A549 (cell line): ENCODE measurements at places on chromosomes 6 and 20. TPM values are rescaled to one million over a fixed set of nuclear protein-coding genes. Genes with fewer than 3 reads are reported as not detected.

DNA sequence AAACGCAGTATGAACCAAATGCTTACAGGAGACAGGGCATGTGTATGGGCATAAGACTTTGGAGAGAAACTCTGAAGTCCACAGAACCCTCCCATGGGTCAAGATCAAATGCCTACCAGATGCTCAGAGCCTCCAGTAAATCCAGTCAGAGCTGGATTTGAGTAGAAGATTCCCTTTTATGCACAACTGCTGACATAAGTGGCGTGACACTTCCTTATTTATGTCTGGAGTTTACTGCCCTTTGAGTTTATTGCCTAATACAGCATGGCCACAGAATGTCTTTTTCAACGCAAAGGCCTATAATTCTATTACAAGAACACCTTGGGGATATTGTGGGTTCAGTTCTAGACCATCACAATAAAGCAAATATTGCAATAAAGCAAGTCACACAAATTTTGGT, 220.0 kb upstream of the FOXQ1 start:
- DNase-seq, result no peak

DNA sequence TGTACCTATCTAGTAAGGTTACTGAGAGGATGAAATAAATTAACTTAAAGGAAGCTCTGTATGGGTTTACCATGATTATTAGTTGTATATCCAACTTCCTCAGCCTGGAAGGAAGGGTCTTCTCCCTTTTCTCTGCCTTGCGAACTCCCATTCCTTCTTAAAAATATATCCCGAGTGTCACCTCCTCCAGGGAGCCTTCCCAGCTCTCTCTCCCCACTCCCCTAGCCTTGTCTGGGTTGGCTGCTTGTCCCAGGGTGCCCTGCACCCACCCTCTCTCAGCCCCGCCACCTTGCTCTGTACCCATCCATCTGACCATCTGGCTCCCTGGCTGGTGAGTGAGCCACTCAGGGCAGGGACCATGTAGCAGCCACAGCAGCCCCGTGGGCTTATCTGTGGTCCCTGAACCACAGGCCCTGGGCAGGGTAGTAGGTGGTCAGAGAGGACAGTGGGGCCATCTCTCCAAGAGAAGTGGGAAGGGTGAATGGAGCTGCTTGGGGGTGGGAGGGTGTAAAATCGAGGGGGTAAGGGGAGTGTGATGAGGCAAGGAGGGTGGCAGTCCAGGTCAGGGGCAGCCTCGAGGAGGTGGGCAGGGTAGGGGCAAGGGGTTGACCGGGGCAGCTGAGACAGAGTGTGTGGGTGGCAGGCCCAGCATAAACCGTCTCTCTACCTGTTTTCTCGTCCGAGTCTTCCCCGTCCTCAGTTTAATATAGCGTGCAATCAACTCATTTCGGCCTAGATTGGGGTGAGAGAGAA, 12.8 kb downstream of the TEAD3 start:
- DNase-seq, result no peak

GABBR1 gene
- 8.2 to 9.7 TPM (median 9.0 TPM) in 3 replicates for polyA plus RNA-seq

- DNase-seq, result no peak
Measured at GRCh38 chr6:24428615-24429014, 25.9 kb downstream of the MRS2 start.

DNA sequence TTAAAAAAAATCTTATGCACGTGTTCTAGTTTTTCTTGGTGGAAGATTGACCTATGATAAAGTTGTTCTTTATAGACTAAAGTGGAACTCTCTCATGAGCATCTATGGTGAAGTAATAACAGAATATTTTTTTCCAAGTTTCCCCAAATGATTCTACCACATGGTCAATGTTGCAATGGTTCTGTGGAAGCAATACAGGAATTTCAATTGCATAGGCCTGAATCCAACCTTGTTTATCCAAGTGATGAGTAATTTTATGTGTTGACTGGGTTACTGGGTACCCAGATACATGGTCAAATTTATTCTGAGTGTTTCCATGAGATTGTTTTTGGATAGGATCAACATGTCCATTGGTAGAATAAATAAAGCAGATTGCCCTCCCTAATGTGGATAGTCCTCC, 581.5 kb downstream of the MMUT start:
- DNase-seq, result peak; percentile 1

GRCh38 chr20:1809131-1809572, 86.1 kb upstream of the SIRPA start:
- DNase-seq, result peak; percentile 81

EPHA7 gene
- polyA plus RNA-seq, result 0.29 to 0.45 TPM (median 0.30 TPM) in 3 replicates

DNA sequence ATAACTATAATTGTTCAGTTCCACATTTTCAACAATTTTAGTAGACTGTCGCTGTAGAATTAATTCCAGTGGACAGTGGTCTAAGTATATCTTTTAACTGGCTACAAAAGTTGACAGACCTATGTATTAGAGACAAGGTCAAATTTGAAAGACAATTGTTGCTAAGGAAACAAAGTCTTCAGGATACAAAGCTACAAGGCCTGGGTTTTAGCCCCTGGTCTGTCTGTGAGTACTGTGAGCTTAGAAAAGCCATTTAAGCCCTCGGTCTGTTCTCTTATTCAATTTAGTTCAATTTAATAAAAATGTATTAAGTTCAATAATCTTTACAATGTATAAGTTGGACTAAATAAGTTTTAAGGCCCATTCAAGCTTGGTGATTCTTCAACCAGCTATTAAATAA, 352.5 kb downstream of the HDGFL1 start:
- DNase-seq, result no peak

RIPPLY2 gene
- 0.78 to 1.5 TPM (median 0.89 TPM) in 3 replicates for polyA plus RNA-seq

DNA sequence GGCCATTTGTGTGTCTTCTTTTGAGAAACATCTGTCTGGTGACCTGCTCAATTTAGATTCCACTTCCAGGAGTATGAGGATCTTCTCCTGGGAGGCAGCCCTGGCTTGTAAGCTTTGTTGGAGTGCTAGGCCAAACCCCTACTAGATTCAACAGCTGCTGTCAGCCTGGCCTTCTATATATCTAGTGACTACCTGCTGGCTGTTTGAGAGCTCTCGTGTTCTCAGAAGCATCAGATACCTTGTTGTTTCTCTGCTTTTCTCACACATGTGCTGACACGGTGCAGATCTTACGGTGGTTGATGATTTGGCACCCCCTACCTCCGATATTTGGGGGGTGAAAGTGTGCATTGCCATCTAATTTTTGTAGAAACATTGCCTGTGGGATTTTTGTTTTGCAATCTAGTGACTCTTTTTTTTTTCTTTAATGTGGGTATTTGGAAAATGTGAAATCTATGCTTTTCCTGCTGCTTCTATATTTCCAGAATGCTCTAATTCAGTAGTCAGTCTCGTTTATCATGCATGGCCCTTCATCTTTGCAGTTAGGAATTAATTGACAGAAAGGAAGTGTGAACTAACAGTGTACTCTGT, 4.7 kb downstream of the CCN2 start:
- peak; percentile 68 for DNase-seq

DNA sequence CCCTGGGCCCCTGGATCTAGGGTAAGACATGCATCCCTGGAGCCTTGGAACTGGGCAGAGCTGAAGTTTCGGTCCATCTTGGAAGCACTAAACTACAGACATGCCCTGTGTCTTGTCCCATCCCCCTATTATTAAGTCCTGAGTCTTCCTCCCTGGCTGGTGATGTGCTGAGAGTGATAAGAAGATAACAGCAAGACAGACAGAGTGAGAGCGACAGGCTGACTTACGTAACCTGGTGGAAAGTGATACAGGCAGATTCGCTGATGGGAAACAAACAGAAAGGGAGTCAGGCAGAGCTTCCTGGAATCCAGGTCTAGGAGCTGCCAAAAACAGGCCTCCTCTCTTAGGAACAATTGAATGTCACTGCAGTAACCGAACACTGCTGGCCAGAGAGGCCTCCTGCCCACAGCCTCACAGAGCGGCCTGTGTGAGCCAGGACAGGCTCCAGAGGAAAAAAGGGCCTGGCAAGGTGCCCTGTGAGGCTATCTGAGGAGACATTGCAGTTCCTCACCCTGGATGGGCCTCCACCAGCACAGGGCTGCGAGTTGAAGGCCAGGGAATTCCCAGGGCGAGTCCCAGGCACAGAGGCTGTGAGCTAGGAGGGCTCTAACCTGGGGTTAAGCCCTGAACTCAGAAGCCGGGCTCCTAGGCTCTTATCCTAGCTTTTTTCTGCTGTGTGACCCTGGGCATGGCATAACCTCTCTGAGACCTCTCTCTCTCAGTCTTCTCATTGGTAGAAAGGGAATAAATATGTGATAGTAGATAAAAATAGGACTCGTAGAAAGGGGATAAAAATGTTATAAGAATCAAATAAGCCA, 34.2 kb upstream of the B4GALT5 start:
- peak; percentile 66 for DNase-seq

FAM210B gene
- 9.1 to 10.8 TPM (median 9.6 TPM) in 3 replicates for polyA plus RNA-seq

DNA sequence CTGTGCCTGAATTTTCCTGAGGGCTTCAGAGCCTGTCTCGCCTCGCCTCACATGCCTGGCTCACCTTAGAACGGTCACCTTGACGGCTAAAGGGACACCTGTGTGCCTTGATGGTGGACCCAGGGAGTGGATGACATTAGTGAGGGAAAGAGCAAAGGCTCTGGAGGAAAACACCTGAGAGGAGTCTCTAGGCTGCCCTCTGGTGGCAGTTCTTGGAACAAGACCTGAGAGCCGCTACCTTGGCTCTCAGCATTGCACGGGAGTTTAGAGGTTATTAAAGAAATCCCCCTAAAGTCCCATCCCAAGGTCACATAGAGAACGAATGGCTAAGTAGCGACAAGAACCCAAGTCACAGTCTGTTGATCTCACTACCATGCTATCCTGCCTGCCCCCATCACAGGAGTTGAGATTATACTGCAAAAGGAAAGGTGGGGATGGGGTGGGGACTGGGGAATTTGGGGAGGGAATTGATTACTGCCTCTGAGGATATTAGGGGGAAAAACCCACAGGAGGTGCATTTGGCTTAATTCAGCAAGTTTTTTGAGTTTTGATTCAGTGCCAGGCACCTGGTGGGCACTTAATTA, 7.9 kb upstream of the CDSN start:
- DNase-seq, result peak; percentile 39

GRCh38 chr6:7115543-7116231, 7.9 kb downstream of the RREB1 start:
- no peak for DNase-seq

DNA sequence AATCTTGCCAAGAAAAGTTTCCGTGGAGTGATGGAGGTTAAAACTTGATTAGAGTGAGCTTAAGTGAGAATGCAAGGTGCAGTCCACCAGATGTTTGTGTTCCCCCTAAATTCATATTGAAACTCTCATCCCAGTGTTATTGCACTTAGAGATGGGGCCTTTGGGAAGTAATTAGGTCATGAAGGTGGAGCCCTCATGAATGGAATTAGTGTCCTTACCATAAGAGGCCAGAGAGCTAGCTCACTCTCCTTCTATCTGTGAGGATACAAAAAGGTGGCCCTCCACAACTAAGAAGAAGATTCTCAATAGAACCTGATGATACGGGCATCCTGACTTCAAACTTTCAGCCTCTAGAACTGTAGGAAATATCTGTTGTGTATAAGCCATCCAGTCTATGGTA, 258.6 kb downstream of the GRIK2 start:
- DNase-seq, result no peak

DNA sequence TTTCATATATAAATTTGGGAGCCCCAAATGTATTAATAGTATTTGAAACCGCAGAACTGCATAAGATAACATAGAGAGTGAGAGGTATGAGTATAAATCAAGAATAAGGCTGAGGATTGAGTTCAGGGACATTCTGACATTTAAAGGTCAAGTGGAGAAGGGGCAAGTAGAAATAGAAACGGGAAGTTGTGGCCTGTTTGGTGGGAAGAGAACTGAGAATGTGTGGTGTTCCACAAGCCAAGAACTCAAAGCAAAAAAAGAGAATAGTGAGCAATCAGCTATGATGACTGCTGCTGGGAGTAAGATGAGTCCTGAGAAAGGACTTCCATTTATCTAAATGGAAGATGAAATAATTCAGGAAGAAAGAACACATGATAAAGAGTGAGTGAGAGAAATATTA, 418.4 kb downstream of the CD109 start:
- DNase-seq, result no peak

SYCP2 gene
- 0.50 to 0.84 TPM (median 0.52 TPM) in 3 replicates for polyA plus RNA-seq

VARS2 gene
- polyA plus RNA-seq, result 12.4 to 15.2 TPM (median 15.0 TPM) in 3 replicates

MOXD1 gene
- 2.4 to 3.0 TPM (median 2.6 TPM) in 3 replicates for polyA plus RNA-seq

DNA sequence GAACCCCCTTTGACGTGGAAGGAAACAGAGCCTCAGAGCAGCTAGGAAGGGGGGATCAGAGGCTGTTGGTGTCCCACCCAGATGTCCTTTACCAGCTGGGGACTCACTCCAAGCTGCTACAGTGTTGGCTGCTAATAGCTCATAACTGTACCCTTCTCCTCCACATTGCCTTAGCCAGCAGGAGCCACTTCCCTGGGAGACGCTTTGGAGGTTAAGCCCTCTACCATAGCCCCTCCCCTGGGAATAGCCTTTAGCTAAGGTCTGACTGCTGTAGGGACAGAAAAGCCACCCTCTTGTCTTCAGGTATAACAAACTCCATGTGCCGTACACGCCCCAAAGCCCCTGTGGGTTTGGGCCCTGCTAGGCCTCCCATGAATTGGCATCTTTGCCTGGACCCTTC, 238.6 kb downstream of the LRFN2 start:
- no peak for DNase-seq

ARMH2 gene
- not detected in 3 replicates for polyA plus RNA-seq

- no peak for DNase-seq
Measured at GRCh38 chr6:168823397-168824212, 382.6 kb downstream of the SMOC2 start.

DNA sequence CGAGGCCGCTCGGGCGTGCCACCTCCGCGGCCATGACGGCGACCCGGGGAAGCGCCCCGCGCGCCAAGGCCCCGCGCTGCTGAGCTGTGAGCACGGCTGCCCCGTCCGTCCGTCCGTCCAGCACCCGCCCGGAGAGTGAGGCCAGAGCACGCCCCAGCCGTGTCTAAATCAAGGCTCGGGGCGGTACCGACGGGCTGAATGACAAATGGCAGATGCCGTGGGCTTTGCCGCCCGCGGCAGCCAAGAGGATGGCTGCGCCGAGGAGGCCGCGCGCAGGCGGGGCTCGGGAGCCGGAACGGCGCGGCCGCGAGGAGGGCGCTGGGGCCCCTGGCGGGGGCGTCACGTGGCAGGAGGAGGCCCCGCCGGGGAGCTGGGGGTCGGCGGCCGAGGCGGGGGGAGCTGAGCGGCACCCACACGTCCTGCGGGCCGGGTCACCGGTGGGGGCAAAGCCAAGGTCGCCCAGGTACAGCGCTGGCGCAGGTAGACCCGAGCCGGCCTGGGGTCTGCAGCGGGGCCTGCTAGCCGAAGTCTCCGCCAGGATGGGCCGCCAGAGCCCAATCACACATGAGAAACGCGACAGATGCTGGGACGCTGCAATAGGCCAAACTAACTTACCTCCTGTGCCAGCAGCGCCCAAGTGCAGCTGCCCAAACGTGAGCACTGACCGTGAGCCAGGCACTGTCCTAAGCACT, at the start of gene PLAGL1:
PLAGL1 (minus strand) TSS at position 140 of the 692 bp plus-strand sequence. CDS start 60,123 bp downstream, outside the sequence.
- DNase-seq, result peak; percentile 50
